ENCODE measurements at places on chromosomes 11 and 22.

- DNase-seq, result peak; percentile 92
Observed at GRCh38 chr22:45996241-45997076, 19.5 kb upstream of the WNT7B start.

- DNase-seq, result no peak
Observed at GRCh38 chr11:93236741-93237675, 39.2 kb upstream of the SLC36A4 start.

DNA sequence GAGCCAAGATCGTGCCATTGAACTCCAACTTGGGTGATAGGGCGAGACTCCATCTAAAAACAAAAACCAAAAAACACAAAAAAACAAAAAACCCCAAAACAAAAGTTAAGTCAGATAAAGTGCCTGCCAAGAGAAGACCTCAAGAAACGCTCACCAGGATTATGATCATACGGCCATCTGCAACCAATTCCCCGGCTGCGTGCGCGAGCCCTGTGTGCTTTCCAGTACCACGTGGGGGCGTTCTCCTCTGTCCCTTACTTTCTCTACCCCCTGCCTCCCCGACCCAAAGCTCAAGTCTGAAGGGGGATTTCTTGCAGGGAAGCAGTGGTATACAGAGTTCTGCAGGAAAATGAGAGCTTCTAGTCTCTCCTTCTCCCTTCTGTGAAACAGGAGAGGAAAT, 10.5 kb upstream of the RPS19BP1 start:
- no peak for DNase-seq

DNA sequence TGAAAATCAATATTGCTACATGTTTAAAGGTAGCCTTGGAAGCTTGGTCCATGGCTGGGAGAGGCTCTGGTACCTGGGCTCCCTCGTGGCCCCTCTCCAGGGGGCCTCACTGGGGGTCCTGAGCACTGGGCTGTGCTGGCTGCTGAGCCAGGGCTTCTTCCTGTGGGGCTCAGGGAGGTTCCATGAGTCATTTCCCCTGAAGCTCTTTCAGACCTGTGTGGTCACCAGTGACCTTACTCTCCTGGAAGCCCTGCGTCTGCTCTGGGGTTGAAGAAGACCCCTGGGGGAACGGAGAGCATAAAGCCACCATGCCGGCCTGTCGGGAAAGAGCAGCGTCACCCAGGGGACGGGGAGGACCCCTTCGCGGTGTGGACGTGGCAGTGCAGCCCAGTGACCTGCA, 389.0 kb downstream of the TBC1D22A start:
- no peak for DNase-seq

DNA sequence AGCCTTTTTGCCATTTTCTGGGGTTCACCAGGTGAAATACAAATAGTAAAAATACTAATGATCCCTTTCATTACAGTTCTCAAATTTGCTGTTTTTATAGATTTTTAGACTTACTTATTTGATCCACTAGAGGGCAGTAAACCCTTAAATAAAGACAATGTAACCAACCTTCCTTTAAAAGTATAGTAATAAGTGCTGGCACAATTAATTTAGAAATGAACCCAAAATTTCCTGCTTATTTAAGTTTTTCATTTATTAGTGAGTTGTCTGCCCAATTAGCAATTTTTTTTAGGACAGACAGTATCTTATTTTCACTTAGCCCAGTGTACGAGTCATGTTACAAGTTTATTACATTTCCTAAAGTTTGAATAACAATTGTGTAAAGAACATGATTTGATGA, 4.7 kb downstream of the DDIAS start:
- DNase-seq, result no peak

GRCh38 chr11:9565822-9566560, 7.5 kb upstream of the WEE1 start:
- DNase-seq, result no peak

GRCh38 chr11:102306817-102307726, 10.2 kb upstream of the BIRC3 start:
- no peak for DNase-seq

GRCh38 chr11:64128255-64129006, 37.5 kb downstream of the MACROD1 start:
- no peak for DNase-seq

DNA sequence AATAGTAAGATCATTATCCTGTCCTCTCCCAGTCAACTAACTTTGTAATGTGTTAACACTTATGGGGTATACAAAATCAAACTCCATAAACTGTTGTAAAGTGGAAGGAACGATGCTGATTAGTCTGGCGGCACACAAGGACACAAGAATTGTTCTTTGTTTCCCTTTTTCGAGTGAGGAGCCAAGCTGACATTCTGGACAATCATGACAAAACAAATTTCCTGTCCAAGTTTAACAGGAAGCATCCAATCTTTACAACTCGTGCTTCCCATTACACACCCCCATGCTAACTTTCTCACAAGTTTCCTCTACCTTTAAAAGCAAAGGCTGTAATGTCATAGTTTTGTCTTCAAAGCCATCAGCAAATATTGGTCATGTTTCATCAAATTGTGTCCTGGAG, 20.4 kb upstream of the LDLRAD3 start:
- DNase-seq, result no peak

DNA sequence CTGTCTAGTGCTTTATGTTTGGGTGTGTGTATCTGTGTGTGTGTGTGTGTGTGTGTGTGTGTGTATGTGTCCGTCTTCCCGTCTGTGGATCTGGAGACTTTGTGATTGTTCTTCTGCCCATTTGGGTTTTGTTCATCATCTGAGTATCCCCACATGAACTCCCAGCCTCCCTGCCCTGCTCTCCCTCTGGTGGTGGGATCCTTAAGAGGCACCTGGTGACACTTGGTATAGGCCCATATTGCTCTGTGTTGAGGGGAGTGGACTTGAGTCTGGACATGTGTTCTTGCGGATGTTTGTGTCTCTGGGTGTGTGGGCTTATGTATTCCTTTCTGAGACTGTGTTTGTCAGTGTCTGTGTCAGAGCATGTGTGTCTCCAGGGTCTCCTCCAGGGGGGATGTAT, 15.3 kb downstream of the RCOR2 start:
- no peak for DNase-seq

GRCh38 chr22:11629661-11630385, 3898.2 kb upstream of the OR11H1 start:
- DNase-seq, result no peak

- DNase-seq, result peak; percentile 97
Observed at GRCh38 chr11:69008737-69009440, 4.2 kb downstream of the MRGPRF start.

DNA sequence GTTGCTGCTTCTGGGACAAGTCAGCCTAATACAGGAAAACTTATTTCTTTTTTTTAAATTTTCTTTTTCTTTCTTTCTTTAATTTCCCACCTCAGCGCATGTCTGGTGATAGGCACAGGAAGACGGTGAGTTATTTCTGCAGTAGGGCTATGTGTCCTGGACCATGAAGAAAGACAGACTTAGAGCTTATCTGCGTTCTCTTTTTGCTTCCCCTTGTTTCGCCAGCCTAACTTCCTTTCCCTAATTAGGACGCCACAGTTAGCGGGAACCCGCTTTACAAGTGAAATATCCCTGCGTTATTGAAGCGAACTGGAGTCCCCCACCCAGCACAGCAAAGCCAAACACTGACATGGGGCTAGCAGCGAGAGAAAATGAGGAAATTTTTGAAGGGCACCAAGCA, 8.6 kb downstream of the OR6M1 start:
- no peak for DNase-seq

DNA sequence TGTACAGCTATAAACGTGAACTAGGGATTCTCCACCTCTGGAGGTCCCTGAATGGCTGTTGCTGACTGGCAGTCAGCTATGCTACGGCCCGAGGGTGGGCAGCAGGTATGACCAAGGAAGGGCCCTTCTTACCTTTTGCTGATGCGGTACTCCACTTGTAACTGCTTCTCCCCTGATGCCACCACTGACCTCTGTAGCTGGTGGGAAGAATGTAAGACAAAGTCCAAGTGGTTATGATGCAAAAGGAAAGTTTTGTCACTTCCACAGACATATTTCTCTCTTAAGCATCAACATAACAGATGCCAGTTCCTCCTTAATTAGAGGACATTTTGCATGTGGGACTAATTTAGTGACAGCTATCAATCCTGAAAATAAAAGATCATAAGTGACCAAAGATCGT, 32.2 kb downstream of the P4HA3 start:
- DNase-seq, result no peak

DNA sequence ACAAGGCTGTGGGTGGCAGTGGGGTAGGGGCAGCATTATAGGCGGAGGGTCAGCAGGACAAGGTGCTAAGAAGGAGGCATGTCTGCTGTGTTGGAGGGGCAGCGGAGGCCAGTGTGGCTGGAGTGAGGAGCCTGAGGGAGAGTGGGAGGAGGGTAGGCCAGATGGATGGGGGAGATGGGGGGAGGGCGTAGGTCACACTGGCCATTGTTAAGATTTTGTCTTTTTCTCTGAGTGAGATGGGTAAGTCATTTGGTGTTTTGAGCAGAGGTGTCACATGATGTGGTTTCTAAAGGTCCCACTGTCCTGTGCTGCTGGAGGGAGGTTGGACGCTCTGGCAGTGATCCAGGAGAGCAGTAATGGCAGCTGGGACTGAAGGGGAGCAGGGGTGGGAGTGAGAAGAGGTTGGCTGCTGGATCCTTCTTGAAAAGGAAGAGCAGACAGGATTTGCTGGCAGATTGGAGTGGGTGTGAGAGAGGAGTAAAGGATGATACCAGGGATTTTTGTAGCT, 9.8 kb downstream of the PPP6R3 start:
- peak; percentile 59 for DNase-seq

DNA sequence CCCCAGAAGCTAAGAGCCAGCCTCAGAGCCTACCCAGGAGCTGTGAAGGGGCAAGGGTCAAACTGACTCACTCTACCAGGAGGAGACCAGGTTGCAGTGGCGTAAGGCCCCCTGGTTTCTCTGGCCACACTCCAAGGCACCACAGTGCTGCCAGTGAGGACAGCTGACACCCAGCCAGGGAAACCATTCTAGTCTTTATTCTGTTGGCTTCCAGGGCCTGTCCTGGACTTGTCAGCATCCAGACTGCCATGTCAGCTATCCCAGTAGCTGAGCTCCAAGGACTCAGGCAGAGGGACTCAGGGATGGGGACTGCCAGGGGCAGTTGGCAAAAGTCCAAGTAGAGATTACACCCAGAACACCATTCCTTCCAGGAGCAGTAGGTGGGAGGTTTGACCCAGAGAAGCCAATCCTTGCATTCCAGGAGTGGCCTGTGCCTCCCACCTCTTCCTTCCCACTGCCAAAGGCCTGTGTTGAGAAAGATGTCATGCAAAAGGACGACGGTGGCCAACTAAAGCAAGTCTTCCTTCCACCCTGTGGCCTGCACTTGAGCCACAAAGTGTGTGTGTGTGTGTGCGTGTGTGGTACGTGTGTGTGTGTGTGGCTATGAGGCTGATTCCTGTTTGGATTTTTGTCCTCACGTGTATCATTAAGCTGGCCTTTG, 3.6 kb upstream of the MAPK8IP1 start:
- no peak for DNase-seq

GRCh38 chr22:37375801-37376200, 51.5 kb downstream of the ELFN2 start:
- no peak for DNase-seq

DNA sequence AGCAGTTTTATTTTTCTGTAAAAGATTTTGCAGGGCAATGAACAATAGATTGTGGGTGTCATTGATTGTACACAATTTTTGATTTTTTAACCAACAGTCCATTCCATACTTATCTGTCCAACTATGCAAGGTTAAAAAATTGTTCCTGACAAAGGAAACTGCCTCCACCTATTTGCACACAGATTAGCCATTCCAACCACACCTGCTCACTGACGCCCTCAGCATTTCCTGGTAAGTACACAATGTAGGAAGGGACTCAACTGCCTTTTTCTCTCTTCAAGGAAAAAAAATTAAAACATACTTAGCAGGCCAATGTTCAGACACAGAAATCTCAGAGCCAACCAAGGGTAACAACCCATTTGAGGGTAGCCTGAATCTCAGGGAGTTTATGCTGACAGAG, 4.3 kb upstream of the FUT4 start:
- DNase-seq, result no peak

DNA sequence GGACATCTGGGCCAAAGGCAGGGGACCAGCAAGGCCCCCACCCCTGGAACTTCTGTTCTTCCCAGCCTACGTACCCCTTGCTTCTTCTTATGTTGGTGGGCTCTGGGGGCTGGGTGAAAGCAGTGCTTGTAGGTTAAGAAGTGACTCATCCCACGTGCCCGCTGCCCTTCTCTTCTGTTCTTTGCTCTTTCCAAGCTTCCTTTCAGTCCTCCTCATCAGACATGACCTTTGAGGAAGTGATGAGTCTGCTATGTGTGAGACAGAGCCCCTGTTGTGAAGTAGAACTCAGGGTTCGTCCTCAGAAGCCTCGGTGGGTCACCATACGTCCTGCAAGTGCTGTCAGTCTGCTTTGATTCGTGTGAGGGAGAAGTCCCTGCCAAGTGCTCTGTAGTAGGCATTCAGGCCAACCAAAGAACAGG, 12.7 kb downstream of the MED15 start:
- no peak for DNase-seq

- DNase-seq, result no peak
Observed at GRCh38 chr11:134231958-134232659, 7.6 kb downstream of the VPS26B start.
